ENCODE measurements at places on chromosomes 6 and 20.

DNA sequence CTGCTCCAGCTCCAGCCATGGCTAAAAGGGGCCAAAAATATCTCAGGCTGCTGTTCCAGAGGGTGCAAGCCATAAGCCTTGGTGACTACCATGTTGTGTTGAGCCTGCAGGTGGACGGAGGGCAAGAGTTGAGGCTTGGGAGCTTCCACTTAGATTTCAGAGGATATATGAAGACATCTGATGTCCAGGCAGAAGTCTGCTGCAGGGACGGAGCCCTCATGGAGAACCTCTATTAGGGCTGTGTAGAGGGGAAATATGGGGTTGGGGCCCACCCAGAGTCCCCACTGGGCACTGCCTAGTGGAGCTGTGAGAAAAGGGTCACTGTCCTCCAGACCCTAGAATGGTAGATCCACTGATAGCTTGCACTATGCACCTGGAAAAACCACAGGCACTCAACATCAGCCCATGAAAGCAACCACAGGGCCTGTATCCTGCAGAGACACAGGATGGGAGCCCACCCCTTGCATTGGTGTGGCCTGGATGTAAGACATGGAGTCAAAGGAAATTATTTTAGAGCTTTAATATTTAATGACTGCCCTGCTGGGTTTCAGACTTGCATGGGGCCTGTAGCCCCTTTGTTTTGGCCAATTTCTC, 70.5 kb downstream of the NINL start:
- no peak for DNase-seq

GRCh38 chr6:140623498-140623897, 1249.0 kb upstream of the CITED2 start:
- DNase-seq: no peak

GRCh38 chr6:88266126-88266525, 100.0 kb upstream of the CNR1 start:
- DNase-seq: no peak

DNA sequence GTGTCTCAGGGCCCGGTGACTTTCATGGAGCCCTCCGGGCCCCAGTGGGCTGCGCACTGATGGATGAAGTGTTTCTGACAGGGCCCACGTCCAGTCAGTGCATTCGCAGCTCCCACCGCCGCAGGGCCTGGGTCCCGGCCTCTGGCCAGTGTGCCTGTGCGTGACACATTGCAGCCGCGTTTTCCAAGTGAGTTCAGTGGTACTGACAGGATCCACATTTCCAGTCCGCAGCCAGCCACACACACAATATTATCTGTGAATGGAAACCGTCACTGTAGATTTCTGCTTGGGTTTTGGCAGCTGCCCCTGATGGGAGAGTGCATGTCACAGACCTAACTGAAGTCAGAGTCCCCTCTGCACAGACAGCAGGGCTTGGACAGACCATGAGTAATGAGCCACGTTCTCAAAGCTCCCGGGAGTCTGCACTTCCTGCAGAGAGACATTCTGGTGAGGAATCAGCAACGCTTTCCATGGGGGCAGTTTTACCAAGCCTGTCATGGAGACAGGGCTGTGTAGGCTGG, 171.4 kb downstream of the MYLK4 start:
- DNase-seq: no peak

GRCh38 chr6:170007468-170008293, 256.3 kb downstream of the ERMARD start:
- DNase-seq: no peak

DNA sequence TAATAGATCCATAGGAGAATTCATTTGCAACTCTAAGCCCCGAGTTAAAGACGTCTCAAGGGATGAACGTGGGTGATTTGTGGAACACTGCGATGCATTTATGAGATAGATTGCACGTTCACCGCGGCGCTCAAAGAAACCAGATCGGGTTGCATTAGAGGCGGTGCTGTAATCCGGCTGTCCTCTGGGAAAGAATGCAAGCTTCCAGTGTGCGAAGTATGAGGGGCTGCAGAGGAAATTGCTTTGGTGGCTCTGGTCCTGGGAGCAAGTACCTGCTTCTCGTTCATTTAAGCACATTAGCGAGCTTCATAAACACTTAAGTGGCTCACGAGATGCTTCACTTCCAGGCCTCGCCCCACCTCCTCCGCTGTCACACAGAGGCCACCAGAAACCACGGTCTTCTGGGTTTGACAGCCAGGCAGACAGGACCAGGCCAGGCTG, 182.3 kb downstream of the CDH4 start:
- no peak for DNase-seq

GRCh38 chr6:70651326-70651905, 16.3 kb upstream of the SMAP1 start:
- no peak for DNase-seq

DNA sequence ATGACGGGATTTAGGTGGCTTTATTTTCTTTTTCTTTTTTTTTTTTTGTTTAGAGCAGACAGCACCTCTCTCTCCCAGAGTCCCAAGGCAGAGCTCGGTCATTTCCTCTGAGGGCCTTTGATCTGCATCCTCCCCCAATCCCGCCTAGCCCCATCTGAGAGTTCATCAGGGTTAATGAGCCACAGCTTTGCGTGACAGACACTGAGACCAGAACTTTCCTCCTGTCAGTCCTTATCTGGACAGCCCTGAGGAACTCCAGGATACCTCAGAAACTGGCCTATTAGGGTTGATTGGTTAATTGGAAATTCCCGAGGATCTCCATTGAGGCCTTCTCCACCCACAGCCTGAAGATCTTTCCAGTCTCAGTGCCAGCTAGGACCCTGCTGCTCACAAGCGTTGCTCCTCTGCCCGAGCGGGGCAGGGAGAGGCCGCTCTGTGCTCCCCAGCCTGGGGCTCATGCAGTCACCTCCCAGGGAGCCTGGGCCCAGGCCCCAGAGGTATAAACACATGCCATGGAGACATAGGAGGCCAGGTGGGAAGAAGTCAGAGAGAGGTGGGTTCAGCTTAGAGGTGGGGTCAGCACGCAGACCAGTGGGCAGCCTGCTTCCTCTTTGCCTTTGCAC, 1.4 kb upstream of the LRRN4 start:
- no peak for DNase-seq

Measured in thoracic aorta (tissue), 2 donors.